ENCODE measurements at places on chromosomes 1 and 21.

GRCh38 chr1:49435291-49435690 lies 588.5 kb downstream of the AGBL4 start:
- DNase-seq, result no peak

DNA sequence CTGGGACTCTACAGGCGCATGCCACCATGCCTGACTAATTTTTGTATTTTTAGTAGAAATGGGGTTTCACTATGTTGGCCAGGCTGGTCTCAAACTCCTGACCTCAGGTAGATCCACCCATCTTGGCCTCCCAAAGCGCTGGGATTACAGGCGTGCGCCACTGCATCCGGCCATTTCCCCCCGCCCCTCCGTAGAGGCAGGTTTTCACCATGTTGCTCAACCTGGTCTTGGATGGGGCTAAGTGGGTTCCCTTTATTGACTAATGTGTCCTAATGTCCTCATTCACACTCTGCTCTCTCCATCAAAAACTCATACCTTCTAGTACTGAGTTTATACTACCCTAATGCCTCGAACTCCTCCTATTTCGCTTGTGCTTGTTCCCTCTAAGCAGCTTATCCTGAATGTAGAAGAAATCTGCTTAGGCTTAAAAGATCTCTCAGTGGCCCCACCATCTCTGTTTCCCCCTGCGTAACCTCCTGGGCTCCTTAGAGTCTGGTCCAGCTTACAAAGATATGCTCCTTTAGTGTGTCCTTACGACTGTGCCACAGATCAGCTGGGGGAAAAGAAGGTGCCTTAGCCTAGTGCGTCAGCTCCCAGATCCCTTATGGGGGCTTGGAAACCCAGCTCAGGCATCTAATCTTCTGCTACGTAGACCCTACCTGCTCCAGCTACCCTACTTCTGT lies 8.0 kb downstream of the GNAT2 start:
- no peak for DNase-seq

- DNase-seq, result peak; percentile 81
These were observed 1.0 kb downstream of the ZNF687 start for GRCh38 chr1:151282883-151283725.

GRCh38 chr1:25561421-25562100 lies 18.2 kb downstream of the LDLRAP1 start:
- no peak for DNase-seq

GRCh38 chr1:70436622-70437251 lies 25.7 kb downstream of the CTH start:
- DNase-seq, result peak; percentile 39

DNA sequence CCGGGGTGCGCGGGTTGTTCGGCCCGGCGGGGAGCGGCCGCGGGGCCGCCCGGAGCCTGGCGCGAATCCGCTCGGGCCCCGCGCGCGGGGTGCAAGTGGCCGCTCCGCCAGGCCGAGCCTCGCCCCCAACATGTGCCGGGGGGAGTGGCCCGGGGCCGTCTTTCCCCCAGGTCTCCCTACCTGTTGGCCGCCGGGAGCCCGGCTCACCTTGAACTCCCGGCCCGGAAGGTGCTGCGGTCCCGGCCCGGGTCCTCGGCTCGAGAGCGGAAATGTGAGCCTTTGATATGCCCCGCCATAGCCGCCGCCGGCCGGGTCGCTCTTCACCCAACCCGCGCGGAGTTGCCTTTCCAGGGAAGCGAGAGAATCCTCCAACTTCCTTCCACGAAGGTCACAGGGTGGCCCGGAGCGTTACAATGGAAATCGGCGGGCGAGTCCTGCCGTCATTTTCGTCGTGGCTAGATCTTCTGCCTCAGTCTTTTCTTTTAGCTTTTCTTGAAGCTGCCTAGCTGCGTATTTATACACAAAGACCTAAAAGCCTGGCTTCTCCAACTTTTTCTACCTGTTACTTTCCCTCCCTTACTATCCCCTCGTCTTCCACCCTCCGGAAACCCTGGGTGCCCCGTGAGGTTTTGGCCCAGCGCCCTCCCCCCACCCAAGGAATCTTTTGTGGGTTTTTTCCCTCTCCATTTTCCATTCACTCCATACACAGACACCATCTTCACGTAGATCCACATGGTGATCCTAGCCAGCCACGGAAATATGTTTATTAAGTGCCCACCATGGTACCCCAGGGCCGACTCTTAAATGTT lies 867 bp downstream of the PTGFRN start:
- DNase-seq, result peak; percentile 33

DNA sequence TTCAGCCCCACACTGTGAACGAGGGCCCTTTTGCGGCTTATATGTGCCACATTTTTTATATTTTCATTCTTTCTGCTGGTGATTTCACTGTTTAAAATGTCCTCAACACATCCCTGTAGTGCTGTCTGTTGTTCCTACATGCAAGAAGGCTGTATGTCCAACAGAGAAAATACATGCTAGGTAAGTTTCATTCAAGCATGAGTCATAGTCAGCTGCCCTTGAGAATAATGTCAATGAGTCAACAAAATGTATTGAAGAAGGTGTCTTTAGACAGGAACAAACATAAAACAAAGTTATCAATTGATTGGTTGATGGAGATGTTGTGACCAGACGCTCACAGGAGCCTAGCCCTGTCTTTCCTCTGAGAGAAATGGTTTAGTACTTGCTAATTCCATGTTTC lies 553.4 kb downstream of the PLPP3 start:
- DNase-seq, result no peak

- no peak for DNase-seq
These were observed 301.4 kb downstream of the ZNF326 start for GRCh38 chr1:90296327-90296726.

DNA sequence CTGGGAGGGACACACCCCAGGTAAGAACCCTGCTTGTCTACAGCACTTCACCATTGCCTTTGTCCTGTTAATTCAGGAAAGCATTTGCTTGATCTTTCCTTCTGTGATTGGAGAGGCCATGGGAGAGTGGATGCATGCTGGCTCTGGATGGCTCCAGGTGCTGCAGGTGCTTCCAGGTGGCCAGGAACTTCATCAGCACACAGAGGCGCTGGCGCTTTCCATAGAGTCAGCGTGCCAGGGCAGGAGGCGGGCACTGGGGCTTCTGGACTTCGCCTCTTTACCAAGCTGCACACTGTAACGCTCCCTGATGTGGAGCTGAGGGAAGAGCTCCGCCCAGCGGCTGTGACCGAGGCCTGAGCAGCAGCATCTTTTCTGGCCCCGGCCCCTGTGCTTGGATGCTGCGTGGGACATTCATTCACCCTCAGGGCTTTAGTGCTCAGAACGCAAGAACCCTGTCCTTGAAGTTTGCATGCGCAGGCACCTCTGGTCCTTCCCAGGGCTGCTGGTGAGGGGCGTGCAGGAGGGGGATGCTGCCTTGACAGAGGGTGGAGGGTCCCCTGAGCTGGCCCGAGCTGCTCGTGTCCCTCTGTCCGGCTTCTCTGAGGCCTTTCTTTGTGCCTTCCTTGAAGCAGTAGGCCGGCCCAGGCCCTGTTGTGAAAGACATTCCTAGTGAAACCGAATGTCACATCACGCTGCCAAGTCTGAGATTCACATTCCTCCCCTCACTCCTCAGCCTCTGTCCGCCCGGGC lies 1.6 kb upstream of the MX2 start:
- no peak for DNase-seq

DNA sequence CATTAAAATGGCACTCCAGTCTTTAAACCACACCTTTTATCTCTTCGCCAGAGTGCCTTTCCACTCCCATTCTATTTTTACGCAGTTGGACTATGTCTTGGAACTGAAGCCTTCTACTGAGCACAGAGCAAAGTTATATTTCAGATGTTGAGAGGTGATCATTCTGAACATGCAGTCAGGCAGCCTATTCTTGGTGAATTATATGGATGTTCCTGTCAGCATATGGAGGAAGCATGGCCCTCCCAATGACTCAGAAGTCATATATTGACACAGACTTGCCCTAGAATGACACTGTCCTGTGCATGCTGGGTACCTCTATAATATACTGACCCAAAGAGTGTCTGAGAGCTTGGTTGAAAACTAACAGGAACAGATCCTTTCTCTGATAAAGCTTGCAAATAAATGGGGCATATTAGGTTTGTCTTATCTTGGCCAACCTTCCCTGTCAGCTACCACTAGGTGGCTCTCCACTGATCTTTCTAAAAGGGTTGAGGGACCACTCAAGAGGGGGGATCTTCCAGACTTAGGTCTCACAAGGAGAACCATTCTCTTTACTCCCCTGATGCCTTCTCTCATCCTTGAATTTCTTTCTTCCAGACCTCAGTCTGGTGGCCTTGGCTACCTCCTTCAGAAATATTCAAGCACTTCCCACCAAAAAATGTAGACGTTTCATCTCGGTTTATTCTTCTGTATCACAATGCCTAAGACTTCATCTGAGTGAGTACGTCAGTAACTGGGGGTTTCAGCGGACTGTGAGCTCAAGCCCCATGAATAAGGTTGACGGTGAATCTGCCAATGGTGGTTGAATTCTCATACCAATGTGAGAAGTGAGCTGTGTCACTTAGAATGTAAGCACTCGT lies 11.8 kb upstream of the ALG14 start:
- peak; percentile 70 for DNase-seq

- DNase-seq, result peak; percentile 97
These were observed at the start of gene PEX14 for GRCh38 chr1:10474613-10475507. TSS of gene PEX14 (plus strand) at chr1:10474950. CDS start at chr1:10474967, 17 bp downstream.

- peak; percentile 42 for DNase-seq
These were observed 1594.3 kb downstream of the PLA2G4A start for GRCh38 chr1:188423073-188423472.

GRCh38 chr21:36297938-36298572 lies 21.9 kb upstream of the MORC3 start:
- DNase-seq, result peak; percentile 96

Data from hematopoietic multipotent progenitor cell treated with erythropoietin and hydrocortisone succinate and interleukin-3 and kit ligand, for 4 days (in vitro differentiated cells).